ENCODE measurements at places on chromosomes 12 and 14.

GRCh38 chr14:37246427-37246829, 48.7 kb downstream of the MIPOL1 start:
- DNase-seq = no peak

GRCh38 chr12:25102402-25102801, 92.6 kb downstream of the DNAI7 start:
- DNase-seq = no peak

GRCh38 chr14:55706365-55706684, 126.3 kb downstream of the KTN1 start:
- DNase-seq = no peak

GRCh38 chr12:52432559-52433207, 1.5 kb downstream of the KRT75 start:
- no peak for DNase-seq

DNA sequence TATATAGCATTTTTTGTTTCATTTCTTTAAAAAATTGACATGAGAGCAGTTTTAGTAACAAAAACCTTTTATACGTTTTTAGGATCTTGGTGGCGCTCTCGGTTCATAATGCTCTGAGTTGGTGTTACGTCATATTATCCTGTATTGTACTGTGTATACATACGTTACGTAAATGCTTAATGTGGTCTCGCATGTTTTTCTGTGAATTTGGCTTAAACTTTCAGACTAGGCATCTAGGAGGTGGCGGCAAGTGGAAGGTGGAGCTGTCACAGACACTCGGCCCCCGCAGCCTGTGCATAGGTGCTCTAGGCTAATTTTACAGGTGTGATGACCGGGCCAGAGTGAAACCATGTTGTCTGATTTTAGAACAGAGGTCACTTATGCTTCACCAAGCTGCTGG, 60.0 kb downstream of the PPP2R5C start:
- peak; percentile 50 for DNase-seq

- no peak for DNase-seq
Measured at GRCh38 chr14:52911904-52912303, 38.9 kb downstream of the FERMT2 start.

- DNase-seq = no peak
Measured at GRCh38 chr14:67373347-67373746, 13.2 kb downstream of the EIF2S1 start.

DNA sequence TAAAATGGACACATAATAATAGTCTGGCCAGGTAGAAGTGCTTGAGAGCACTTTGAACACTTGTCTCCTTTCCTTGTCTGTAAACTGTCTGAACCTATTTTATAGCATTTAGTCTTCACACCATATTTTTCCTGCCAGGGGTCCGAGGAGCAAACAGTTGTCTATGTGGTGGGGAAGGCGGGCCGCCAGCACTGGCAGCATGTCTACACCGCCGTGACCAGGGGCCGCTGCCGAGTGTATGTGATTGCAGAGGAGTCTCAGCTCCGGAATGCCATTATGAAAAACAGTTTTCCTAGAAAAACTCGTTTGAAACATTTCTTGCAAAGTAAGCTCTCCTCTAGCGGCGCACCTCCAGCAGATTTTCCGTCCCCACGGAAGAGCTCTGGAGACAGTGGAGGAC, 28.7 kb downstream of the HELB start:
- DNase-seq = no peak

DNA sequence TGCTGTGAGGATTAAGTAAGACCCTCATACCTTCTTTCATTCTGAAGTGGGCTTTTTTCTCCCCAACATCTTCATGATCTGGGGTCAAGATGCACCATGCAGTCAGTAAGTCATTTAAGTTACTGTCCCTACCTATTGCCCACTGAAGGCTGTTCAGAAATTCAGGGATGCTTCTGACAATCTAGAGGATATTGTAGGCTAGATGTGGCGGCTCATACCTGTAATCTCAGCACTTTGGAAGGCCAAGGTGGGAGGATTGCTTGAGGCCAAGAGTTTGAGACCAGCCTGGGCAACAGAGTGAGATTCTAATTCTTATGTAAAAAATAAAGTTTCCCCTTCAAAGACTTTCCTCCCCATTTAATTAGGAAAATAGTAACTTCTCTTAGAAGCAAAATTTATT, 28.7 kb downstream of the PHETA1 start:
- no peak for DNase-seq

DNA sequence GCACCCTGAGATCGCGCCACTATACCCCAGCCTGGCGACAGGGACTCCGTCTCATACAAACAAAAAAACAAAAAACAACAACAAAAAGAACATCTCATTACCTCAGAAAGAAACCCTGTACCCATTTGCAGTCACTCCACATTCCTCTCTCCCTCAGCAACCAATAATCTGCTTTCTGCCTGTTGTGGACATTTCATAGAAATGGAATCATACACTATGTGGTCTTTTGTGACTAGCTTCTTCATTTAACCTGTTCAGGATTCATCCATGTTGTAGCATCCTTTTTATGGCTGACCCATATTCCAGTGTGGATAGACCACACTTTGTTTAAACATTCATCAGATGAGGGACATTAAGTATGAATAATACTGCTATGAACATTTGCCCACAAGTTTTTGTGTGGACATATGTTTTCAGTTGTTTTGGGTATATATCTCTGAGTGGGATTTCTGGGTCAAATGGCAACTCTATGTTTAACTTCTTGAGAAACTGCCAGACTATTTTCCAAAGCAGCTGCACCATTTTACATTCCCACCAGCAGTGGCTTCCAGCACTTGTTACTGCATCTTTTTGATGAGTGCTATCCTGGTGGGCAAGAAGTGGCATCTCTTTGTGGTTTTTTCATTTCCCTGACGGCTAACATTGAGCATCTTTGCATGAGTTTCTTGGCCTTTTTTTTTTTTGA, 5.9 kb upstream of the RCOR1 start:
- DNase-seq = no peak

- DNase-seq = no peak
Measured at GRCh38 chr12:113325916-113326315, 9.0 kb downstream of the SLC8B1 start.

DNA sequence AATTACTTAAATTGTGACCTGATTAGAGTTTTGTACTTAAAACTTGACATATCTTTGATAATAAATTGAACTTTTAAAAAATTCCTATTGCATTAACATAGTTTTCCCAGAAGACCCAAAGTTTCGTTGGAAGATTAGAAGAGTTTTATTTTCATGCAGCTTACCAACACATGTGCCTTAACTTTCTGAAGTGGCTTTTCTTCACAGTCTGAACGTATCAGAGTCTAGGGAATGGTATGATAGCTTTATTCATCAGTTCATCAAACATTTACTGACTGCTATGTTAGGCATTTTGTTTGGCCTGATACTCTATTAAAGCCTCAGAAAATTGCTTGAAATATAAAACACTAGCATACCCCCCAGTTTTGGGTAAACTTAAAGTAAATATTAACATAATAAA, 65.2 kb downstream of the MARK3 start:
- DNase-seq = no peak

Data from stimulated activated CD8-positive, alpha-beta memory T cell treated with anti-CD3 and anti-CD28 coated beads, Interleukin-7, amount 100 ng/mL, for 4 hours (primary cell).